ENCODE measurements at places on chromosomes 13 and 19. TPM values are rescaled to one million over a fixed set of nuclear protein-coding genes. Genes with fewer than 3 reads are reported as not detected.

- no peak for DNase-seq
Measured at GRCh38 chr13:100234524-100235136, 145.7 kb downstream of the PCCA start.

The FXYD1 gene
- total RNA-seq, result 65.8 TPM

DNA sequence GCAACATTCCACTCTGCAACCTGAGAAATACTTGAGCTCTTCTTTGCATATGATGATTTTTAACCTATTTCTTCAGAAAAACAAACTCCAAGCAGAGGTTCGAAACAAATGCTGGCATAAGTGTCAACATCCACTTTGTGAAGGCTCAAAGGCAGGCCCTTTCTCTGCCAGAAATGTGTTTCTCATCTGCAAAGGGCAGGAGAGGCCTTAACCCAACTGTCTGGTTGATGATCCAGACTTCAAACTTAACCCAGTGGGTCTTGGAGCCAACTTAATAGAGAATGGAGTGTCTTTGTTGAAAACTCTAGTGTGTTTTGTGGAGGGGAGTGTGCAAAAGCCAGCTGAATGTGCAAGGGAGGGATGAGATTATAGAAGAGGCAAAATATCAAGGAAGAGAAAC lies 28.3 kb upstream of the ZNF507 start:
- no peak for DNase-seq

- DNase-seq, result peak; percentile 36
Measured at GRCh38 chr19:45404557-45405434, at the start of gene PPP1R13L. Gene PPP1R13L (minus strand): TSS chr19:45405069. CDS start chr19:45398318, 6,751 bp downstream.

DNA sequence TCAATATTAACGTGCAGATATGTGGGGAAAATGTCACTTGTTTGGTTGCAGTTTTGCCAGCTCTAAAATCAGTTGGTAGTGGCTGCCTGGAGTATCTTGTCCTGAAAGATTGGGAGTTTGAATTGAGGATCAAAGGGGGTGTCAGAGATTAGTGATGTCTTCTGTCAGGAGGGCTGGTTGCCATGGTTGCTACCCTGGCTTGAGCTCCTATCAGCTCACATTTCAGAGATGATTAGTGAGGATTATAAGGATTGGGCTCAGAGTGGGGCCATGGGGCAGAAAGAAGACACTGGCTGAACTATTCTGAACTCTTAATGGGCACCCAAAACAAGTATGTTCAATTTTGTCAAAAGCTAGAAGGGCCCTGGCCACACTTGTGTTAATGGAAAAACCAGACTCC lies 95.5 kb upstream of the RNF113B start:
- DNase-seq, result no peak

The TPRX2 gene
- total RNA-seq, result not detected

GRCh38 chr13:98542568-98543377 lies 34.1 kb downstream of the STK24 start:
- DNase-seq, result no peak

DNA sequence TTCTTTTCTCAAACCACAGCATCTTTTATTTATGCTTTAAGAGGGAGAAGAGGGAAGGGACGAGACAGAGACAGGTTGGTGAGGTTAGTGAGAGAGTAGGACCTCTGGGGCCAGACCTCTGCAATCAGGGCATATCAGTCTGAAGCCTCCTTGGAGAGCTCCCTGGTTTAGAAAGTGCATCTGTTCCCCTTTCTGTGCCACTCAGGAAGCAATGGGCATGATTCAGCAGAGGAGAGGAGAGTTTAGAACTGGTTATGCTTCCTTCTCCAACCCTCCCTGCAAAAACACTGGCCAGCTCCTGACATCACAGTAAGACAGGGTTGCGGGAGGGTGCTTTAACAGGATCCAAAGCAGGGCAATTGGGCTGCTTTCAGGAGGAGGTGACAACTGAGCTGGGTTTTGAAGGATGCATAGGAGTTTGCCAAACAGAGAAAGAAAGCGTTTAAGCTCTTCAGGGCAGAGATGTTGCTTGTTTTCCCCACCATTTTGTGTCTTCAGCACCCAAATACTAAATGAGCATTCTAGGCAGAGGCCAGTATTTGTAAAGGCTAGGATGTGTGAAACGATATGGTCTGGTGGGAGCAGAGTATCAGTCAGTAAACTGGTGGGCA lies 33.1 kb downstream of the CERS4 start:
- no peak for DNase-seq

Data from thoracic aorta (tissue), 2 donors.